ENCODE measurements at places on chromosomes 1 and 21.

GRCh38 chr1:203512848-203513584 is 19.1 kb downstream of the OPTC start:
- DNase-seq = no peak

DNA sequence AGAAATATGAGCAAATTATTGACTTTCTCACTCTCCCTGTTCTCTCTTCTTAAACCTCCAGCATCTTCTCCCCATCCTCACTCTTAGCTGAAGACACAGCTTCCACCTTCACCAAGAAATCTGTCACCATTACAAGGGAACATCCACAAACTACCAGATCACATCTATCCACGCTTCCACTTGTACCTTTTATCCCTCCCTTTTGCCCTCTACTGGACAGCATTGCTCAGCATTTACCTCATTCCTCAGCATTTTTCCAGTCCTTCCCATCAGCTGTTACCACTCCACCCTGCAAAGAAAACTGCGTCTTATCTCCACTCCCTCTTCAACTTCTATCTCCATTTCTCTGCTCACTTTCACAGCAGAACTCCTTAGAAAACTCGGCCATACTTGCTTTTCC is 42.6 kb downstream of the KCNJ6 start:
- no peak for DNase-seq

DNA sequence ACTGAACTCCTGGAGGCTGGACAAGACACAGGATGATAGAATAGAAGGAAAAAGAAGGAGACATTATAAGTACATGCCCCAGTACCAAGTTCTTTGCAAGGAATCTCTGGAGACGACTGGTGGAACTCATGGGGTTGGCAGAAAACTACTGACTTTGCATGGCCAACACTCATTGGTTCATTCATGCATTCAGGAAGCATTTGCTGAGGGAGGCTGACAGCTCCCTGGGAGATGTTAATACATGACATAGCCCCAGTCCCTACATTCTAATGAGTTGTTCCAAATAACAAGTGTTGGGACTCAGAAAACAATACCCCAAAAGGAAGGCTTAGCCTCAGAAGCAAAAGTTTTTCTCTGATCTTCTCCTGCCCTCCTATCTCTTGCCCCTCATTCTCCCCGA is 172.8 kb upstream of the IRF2BP2 start:
- DNase-seq = no peak

- no peak for DNase-seq
Measured at GRCh38 chr1:242059976-242060375, 61.1 kb upstream of the MAP1LC3C start.

DNA sequence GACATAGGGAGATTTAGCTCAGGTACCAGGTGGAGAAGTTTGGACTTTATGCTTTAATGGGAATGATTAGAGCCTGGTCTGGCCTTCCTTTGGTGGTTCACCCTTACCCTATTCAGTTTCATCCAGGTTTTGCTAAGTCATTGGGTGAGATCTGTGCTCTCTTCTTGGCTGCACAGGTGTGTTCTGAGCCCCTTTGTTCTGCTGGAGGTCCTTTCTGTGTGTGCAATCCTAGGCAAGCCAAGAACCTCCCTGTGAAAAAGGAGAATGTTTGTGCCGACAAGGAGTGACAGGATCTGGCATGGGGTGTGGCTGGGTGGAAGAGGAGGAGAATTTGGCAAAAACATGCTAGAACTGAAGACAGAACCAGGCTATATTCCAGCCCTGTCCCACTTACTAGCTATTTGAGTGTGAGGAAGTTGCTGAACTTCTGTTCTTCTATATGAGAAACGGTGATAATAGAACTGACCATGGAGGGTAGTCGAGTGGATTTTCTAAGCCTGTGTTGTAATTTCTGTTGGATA is 4.6 kb downstream of the GSTM5 start:
- DNase-seq = no peak

GRCh38 chr1:245156736-245157505 is 2.1 kb downstream of the KIF26B start:
- peak; percentile 48 for DNase-seq

- DNase-seq = no peak
Measured at GRCh38 chr1:247681288-247681897, 1.9 kb upstream of the OR13G1 start.

GRCh38 chr1:192877283-192877886 is 68.5 kb downstream of the RGS2 start:
- DNase-seq = no peak

DNA sequence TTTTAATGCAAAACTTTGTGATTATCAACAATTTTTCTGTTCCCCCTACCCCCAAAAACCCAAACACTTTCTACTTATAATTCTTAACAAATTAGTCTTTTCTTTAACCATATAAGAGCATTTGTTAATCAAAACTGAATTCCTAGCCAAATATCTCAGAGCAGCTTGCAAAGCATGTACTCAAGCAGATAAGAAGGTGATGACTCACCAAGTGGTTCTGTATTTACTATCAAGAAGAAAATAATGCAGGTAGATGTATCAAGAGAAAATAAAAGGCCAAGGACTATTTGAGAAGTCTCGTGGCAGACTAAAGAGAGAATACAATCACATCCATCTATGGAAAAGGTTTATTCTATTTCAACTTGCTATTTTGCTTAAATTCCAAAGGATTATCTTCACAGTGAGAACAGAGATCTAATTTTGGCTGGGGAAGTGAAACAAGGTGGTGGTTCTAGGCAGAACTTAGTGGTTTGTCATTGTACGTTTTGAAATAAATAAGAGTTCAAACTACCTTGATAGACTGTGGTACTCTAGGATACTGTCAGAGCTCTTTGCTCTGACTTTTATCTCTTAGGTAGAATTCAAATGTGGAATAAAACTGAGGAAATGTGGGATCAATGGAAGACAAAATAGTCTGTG is 94.7 kb upstream of the NRIP1 start:
- no peak for DNase-seq

DNA sequence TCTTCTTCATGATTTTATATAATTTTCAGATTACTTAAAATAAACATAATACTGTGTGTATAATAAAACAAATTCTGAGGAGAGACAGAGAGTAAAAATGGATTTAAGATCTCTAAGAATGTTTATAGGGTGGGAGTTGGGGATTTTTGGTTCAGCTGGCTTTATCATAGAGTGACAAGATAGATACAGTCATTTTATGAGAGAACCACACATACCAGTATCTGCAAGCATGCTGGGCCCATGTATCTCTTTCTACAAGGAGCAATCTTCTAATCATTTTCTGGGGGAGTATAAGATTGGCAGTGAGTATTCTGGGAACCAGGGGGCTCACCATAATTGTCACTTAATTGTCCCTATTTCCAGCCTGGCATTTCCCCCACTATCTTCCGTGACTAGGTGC is 64.3 kb upstream of the DUSP10 start:
- DNase-seq = no peak

- no peak for DNase-seq
Measured at GRCh38 chr1:238789916-238790667, 596.3 kb upstream of the CHRM3 start.

GRCh38 chr1:215081661-215082531 is 641 bp upstream of the KCNK2 start:
- no peak for DNase-seq

- DNase-seq = no peak
Measured at GRCh38 chr21:41365377-41366107, 3.7 kb downstream of the MX2 start.

GRCh38 chr1:53078333-53079101 is 16.5 kb downstream of the PODN start:
- no peak for DNase-seq

DNA sequence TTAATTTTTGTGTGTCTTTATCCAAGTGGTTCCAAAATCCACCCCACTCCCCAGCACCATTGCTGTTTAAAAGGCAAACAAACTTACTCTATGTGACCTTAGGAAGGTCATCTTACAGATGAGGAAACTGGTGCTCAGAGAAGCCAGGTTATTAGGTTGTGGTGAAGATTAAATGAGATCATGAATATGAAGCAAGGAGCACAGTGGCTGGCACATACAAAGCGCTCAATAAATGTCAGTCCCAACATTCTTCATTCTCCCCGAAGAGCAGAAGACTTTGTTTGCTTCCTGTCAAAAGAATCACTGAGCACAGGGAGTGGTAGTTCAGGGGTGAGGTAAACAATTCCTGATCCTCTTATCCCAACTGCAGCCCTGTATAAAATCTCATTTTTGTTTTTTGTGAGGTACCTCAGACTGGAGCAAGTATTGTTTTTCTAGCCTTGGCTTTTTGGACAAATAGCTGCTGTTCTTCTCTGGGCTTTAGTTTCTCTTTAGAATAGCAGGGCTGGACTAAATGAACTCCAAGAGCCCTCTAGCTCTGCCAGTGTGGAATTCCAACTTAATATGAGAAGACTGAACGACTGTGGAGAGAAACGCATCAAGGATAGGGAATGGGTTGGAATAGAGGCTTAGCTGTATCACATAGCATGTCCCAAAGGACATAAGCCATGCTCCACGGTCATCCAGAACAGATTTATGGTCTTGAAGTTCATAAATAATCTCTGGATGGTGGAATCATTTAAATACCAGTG is 455.3 kb upstream of the USP24 start:
- no peak for DNase-seq

- DNase-seq = no peak
Measured at GRCh38 chr1:183862967-183863366, 58.0 kb downstream of the RGL1 start.

DNA sequence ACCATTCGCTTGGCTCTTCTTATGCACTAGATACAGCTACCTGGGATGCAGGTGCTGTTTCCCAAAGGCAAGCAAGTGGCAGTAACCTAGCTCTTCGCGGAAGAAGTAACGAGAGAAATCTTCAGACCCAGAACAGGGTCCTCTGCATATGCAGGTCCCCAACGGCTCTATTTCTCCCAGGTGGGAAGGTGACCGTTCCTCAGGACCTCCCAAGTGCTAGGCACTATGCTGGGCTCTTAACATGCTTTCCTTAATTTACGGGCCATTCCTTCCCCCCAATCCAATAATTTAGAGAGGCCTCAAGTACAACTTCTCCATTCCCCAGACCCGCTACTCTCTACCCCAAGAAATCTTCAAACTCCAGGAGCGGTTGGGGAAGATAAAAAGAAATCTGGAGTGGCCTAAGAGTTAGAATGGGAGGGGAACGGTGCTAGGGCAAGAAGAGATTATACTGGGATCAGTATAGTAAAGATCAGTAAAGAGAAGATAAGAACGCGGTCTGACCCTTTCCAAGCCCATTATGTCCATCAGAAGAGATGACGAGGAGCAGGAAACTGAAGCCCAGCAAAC is 410 bp downstream of the TXNDC12 start:
- DNase-seq = no peak

DNA sequence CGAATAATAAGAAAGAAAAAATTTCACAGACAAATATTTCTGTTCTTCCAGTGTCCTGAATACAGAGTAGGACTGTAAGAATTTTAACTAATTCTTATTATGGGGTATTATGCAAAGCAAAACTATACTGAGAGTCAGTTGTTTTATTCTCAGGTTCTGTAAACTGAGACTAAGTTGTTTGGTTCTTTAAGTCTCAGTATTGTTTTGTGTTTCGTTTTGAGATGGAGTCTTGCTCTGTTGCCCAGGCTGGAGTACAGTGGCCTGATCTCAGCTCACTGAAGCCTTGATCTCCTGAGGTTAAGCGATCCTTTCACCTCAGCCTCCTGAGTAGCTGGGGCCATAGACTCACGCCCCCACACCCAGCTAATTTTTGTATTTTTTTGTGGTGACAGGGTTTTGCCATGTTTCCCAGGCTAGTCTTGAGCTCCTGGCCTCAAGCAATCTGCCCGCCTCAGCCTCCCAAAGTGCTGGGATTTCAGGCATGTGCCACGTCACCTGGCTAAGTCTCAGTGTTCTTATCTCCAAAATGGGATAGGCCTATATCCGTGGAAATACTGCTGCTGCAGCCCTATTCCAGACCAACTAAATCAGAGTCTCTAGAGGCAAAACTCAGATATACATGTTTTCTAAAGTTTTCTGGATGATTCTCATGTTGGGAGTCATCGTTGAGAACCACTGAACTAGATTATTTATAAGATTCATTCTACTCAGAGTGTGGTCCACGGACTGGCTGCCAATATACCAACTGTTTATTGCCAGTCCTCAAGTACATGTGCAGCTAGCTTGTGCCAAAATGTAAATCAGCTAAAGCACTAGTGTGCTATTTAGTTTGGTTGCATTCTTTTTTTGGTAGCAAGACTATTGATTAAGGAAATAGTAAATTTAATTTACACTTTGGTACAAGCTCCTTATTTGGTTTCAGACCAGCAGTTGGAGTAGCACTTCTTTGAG is 116.6 kb downstream of the HS2ST1 start:
- DNase-seq = no peak

DNA sequence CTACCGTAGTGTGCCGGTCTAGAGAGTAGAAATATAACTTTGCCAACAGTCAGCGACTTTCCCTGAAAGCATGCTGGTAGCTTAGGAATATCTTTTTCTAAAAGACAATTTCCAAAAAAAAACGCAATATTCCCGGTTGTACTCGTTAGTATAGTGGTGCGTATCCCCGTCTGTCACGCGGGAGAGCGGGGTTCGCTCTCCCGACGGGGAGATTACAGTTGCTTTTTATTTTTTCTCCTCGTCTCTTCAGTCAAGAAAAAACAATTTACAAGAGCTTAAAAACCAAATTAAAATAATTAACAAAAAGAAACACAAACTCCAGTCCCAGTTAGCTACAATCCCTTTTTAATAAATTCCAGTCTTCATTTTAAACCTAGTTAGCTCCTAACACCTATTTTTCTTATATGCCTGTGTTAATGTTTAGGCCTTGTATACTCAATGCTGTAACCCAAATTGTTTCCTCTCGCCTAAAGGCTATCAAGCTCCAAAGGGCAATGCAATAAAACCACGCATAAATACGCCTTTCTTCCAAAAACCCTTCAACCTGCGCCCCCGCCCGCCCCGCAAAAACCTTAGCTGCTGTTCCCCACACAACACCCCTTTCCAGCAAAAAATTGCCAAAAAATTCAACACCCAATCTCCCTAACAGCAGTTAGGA is 7.8 kb downstream of the HSPA6 start:
- DNase-seq = no peak

DNA sequence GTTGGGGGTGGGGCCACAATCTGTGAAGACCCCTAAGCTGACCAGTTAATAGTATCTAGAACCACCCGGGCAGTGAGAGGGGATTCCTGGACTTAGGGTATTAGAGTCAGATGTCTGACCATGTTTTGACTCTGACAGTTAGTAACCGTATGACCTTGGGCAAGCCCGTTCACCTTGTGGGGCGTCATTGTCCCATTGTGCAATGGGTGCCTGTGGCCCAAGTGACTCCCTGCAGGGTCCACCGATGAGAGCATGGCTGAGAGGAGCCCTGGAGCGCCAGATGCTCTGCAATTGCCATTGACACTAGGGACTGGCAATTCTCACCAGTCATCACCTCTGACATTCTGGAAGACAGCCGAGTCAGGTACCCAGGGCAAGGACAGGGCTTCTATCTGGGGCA is 225.9 kb upstream of the CSF3R start:
- DNase-seq = no peak

DNA sequence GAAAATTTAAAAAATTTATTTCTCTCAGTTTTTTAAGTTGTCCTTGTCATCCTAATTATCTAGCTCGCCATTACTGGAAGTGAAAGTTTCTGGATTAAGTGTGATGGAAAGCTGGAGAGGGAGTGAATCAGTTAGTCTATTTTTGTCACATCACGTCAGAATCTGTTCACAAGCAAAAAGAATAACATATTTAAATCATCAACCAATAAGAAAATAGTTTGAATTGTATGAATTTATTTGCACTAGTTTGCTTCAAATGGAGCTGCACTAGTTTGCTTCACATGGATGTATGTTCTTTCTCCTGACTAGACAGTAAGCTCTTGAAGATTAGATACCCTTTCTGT is 22.8 kb downstream of the PHC2 start:
- DNase-seq = no peak

GRCh38 chr21:42651515-42652401 is 1.7 kb upstream of the PDE9A start:
- DNase-seq = no peak

- DNase-seq = no peak
Measured at GRCh38 chr1:237901299-237901934, 10.7 kb upstream of the ZP4 start.
